ENCODE measurements at places on chromosomes 11 and 22.

DNA sequence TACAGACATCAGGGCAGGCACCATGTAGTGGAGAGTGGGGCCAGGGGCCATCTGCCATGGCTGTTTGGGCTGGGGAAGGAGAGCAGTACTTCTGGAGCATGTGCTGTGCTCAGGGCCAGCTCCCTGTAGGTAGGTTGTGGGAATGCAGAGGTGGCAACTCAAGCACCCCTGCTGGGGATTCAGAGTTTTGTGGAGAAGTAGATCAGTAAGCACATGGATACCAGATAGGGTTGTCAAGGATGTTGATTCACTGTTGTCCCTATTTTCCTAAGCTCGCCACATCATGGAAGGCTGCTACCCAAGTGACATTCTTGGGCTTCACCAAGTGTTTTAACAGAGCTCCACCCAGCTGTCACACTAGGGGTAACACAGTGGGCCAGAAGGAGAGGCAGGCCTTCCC, 67.2 kb downstream of the BMAL1 start:
- no peak for DNase-seq

- no peak for DNase-seq
Observed at GRCh38 chr11:2827256-2827655, 58.3 kb downstream of the CDKN1C start.

DNA sequence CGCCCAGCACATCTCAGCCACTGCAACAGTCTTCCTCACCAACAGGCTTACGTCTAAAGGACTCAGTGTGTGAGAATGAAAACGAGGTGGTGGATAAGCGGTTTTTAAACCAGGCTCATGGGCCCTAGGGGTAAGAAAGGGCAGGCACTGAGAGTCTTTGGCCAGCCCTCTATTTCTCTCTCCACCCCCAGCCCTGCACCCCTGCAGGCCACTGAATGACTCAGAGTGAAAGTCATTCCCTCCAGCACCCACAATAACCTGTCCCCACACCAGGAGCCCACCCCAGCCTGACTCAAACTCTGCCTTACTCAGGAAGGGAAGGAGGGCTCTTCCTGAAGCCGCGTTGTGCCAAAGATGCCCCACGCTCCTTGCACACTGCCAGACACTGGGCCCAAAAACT, 72.0 kb downstream of the LARGE1 start:
- no peak for DNase-seq

- no peak for DNase-seq
Observed at GRCh38 chr11:6638429-6638828, 17.2 kb downstream of the DCHS1 start.

- DNase-seq: no peak
Observed at GRCh38 chr11:91265946-91266345, 958.7 kb upstream of the FAT3 start.

- no peak for DNase-seq
Observed at GRCh38 chr11:65492637-65493366, 6.0 kb upstream of the MALAT1 start.

DNA sequence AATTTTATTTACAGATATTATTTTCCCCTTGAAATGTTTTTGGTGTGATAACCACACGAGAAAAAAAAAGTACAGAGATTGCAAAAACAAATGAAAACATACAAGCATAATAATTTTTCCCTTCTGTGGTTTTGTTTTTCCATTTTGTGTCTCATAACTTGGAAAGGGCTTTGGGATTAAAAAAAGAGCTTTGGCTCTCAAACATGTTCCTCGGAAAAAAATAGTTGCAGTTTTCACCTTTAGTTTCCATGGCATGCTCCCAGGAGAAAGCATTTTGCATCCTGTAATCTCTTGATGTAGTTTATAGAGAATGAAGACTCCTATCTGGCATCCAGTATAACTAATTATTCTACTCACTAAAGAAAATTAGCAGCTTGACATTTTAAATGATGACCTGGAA, 362.1 kb upstream of the PDGFD start:
- DNase-seq: no peak

DNA sequence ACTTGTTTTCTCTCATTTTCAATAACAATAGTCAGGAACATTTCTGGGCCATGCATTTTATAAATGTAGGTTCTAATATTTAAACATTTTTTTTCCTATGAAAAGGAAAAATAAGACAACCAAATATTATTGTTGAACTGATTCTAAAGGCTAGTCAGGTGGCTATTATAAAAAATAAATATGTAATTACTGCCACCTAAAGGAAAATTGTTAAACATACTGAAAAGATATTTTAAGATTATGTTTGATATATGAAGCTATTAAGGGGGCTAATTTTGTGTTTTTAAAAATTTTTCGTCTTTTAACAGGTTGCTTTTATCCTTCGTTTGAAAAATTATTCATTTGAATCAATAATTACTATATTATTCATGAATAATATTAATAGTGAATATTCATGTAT, 62.2 kb upstream of the FDX1 start:
- no peak for DNase-seq

Measured in activated CD4-positive, CD25-positive, alpha-beta regulatory T cell treated with anti-CD3 and anti-CD28 coated beads, Interleukin-2, amount 50 U/mL, for 16 hours (primary cell).